ENCODE measurements at places on chromosomes 16 and 17.

DNA sequence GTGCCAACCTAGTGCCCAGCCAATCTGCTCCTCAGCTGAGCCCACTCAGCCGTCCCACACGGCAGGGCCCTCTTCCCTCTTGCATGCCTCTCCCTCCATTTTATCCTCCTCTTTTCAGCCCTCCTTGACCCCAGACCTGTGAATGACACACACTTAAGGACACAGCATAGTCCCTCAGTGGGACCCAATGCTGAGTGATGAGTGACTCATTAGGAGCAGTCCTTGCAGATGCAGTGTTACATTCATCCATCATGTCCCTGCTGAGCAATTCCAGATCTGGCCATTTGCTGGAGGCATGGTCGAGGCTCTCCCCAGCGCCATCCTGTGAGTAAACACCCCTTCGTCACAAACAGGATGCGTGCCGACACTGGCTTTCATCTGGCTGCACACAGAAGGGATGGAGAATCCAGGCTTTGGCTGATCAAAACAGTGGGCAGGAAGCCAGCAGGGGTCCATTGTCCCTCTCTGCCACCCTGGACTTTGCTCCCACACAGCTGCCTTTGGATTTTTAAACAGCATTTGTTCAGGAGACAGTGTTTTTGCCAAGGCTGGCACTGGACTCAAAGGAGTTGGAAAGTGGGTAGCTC, 122.6 kb downstream of the AXIN2 start:
- no peak for DNase-seq

DNA sequence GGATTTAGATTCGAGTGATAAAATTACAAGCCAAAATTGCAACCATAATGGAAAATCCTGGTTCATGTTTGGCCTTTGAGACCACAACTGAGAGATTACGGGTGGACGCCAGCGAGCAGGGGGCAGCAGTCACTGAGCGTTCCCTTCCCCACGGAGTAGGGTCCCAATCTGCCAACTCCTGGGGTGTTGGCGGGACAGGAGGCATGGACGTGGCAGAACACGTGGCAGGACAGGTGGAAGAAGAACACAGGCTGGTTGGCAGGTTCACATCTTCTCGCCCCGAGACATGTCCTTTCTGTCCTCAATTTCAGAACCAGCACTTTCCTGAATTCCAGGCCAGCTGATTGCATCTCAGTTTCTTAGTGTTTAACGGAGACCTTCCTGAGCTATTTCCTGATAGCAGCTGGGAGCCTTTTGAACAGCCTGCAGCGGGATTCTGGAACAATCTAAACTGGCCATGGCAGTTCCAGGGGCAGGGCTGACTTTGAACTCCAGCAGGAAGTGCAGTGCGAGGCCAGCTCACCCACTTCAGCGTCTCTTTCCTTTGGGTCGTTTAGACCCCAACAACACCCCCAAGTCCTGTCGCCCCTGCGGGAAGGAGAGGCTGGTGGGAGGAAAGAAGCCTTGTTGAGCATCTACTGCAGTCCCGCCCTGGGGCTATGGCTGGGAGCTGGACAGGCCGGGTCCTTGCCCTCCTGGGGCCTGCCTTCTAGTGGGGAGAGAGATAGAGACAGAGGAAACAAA, 159.1 kb upstream of the FOXF1 start:
- DNase-seq, result no peak

DNA sequence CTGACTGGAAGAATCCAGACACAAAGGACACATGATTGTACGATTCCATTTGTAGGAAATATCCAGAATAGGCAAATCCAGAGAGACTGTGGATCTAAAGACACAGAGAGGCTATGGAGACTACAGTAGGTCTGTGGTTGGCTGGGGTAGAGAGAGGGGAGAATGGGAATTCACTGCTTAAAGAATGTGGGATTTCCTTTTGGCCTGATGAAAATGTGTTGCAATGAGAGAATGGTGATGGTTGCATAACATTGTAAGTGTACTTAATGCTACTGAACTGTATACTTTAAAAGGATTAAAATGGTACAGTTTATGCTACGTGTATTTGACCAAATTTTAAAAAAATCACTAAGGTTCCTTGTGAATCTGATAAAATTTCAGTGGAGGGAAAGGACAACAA, 62.1 kb downstream of the GPRC5B start:
- DNase-seq, result no peak

DNA sequence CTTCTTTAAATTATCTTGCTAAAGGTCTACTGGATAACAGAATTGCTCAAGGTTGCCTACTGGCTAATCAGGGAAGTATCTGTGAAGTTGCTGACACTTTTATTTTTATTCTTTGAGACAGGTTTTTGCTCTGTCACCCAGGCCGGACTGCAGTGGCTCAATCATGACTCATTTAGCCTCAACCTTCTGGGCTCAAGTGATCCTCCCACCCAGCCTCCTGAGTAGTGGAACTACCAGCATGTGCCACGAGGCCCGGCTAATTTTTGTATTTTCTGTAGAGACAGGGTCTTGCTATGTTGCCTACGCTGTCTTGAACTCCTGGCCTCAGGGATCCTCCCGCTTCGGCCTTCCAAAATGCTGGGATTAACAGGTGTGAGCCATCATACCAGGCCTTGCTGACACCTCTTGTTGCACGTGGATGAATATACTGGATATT, 43.1 kb downstream of the GLG1 start:
- no peak for DNase-seq

GRCh38 chr17:8047769-8048110, 8.9 kb downstream of the ALOX15B start:
- DNase-seq, result no peak

- no peak for DNase-seq
Observed at GRCh38 chr17:71724339-71724738, 396.5 kb upstream of the SOX9 start.

- DNase-seq, result no peak
Observed at GRCh38 chr16:87459027-87459426, 33.8 kb downstream of the ZCCHC14 start.

DNA sequence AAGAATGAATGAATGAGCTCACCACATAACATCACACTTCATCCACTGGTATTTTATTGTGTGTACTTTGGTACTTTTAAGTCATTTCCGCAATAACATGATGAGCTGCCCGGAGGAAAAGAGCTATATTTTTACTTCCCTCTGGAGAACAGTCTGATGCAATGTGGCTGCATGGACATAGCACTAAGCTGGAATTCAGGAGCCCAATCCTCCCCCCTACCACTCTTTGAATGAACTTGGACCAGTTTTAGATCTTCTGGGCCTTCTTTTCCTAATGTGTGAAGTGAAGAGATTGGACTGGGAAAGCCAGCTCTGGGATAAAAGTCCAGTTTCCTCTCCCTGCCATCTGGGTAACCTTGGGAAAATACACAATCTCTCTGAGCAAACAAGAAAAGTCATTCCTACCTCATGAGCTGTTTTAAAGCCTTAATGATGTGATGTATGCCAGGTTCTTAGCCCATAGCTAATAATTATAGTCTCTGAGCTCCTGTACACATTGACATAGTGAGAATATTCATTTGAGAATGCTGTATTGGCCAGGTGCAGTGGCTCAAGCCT, 79.3 kb downstream of the ABCC12 start:
- no peak for DNase-seq

DNA sequence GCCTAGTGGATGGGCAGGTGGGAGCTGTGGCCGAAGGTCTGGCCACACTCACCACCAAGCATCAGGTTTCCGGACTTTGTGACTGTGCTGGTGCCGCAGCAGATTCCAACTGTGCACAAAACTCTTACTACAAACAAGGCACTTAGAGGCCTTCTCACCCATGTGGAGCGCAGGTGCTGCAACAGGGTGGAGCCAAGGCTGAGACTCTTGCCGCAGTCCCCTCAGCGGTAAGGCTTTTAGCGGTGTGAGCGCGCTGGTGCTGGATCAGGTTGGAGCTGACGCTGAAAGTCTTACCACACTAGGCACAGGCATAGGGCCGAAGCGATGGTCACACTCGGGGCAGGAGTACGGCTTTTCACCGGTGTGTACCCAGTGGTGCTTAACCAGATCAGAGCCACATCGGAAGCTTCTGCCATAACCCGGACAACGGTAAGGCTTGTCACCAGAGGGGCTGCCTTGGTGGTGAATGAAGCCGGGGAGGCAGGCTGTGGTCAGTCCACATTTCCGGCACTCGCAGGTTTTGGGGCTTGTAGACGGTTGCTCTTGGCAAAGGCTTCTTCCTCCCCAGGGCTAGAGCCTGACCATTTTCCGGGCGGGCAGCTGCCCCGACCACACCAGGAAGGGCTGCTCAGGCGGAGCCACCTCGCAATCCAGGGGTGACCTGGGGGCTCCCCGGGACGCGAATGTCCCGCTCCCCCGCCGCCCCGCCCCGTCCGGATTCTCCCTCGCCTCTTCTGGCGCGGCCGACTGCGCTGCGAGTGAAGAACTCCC, 1.0 kb upstream of the ARMC5 start:
- DNase-seq, result peak; percentile 53

DNA sequence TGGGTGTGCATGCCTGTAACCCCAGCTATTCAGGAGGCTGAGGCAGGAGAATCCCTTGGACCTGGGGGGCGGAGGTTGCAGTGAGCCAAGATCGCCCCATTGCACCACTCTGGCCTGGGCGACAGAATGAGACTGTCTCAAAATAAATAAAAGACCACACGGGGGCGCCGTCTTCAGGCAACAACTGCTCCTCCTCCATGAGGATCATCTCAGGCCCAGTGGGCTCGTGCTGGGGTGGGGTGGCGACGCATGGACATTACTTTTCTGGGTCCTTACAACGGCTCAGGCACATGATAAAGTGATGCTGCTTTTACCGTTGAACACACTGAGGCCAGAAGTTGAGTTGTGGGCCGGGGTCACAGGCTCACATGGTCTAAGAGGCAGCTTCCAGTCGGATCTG, 56.2 kb downstream of the PRMT7 start:
- DNase-seq, result peak; percentile 44

- DNase-seq, result no peak
Observed at GRCh38 chr16:23303685-23304084, 1.6 kb downstream of the SCNN1B start.

DNA sequence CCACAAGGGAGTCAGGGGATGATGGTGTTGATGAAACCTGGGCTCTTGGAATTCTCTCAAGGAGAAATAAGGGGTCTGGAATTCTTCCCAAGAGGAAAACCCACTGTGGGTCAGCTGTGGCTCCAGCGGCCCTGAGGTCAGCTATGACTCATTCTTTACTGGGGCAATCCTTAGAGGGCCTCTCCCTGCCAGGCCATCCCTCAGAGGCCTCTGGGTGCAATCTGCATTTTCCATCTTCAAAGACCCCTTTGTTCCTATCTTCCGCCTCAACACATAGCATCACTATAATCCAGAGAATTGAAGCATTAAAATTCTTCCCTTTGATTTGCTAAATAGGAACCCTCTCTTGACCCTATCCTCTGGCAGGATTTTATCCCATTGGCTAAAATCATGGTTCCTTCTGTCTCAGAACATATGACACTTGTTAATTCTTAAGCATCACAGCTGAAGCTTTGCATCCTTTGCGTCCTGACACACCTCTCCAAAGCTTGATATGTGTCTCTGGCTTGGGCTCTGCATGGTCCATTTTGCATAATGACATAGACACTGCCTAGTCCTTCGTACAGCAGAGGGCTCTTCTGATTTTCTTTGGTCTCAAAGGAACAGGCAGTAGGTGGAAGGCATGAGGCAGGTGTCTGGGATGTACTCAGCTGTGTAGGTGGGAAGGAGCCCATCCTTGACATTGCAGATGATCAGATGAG, 4.4 kb upstream of the KRT37 start:
- no peak for DNase-seq

GRCh38 chr16:66146798-66147197, 219.7 kb upstream of the CDH5 start:
- no peak for DNase-seq

GRCh38 chr16:74575807-74576643, 30.9 kb downstream of the GLG1 start:
- DNase-seq, result no peak

DNA sequence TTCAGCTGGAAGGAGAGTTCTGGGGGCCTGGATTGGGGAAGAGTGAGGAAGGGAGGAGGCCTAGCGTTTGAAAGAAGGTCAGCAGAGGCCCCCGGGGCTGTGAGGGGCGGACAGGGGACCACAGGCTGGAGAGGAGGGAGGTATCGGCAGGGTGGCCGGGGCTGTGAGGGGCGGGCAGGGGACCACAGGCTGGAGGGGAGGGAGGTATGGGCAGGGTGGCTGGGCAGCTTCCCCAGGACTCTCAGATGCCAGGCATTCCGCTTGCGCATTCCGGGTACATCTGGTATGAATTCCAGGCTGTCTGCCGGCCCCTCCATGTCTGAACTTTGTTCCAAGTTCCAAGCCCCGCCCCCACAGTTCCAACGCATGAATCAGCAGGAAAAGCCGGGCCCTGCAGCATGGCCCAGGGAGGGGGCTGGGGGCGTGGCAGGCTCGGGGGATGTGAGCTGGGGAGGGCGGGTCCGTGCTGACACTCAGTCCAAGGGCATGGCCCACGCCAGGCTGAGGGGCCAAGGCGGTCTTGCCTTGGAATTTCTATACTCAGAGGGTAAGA, 4.3 kb upstream of the TLCD2 start:
- no peak for DNase-seq

- DNase-seq, result no peak
Observed at GRCh38 chr16:70576431-70577255, 53.0 kb downstream of the SF3B3 start.

- no peak for DNase-seq
Observed at GRCh38 chr17:67212231-67212630, 32.8 kb downstream of the HELZ start.

- DNase-seq, result no peak
Observed at GRCh38 chr17:8075081-8075480, 12.4 kb downstream of the ALOX12B start.

GRCh38 chr16:19265380-19265930, 20.1 kb upstream of the CLEC19A start:
- no peak for DNase-seq

DNA sequence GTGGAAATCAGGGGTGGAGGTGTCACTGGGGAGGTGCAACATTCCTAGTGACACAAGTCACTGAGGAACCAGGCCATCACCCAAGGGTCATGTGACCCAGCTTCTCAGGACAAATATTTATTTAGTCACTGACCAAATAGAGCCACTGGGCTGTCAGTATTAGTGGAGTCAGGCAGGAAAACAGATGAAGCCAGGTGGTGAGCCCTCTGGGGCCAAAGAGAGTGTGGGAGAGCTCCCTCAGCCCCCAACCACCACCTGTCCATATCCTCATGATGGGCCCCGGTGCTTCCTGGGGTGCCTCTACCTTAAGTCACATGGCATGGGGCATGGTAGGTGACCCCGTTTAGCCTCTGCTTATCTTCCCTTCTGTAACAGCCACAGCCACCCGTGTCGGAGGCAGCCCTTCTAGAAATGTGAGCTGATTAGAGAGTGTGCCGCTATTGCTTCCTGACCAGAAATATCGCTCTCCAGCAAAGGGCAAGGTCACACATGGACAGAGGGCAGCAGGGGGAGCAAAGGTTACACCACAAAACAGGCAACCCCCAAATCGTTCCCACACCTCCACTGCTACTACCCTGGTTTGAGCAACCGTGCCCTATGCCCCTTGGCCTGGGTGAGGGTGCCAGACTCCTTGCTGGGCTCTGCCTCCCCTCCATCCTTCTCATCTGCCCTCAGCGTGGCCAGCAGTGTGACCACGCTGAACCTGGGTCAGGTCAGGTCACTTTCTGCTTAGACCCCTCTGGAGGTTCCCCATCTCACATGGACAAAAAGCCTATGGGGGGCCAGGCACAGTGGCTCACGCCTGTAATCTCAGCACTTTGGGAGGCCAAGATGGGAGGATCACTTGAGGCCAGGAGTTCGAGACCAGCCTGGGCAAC, 8.6 kb upstream of the AKTIP start:
- DNase-seq, result no peak

- no peak for DNase-seq
Observed at GRCh38 chr17:82160075-82160474, 52.6 kb downstream of the CCDC57 start.

All from activated CD4-positive, alpha-beta T cell treated with anti-CD3 and anti-CD28 coated beads, Interleukin-2, amount 50 U/mL, for 1 hour (primary cell).